ENCODE measurements at places on chromosomes 3 and 15.

DNA sequence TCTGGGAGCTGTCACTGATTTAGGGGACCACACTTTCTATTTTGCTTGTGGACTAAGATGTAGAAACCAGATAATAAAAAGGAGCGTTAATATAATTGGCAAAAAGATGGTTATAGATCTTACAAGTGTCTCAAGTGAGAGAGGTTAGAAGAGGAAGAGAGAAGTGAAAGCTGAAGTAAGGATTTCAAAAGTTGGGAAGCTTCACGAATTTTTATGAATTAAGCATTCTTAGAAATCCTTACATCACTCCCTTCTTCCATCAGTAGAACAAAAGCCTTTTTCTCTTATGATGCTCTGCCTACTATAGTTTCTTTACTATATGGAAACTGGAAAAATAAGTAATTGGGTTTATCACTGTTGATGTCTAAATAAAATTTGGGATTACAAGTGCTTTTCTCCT, 146.5 kb downstream of the FNDC3B start:
- no peak for DNase-seq

DNA sequence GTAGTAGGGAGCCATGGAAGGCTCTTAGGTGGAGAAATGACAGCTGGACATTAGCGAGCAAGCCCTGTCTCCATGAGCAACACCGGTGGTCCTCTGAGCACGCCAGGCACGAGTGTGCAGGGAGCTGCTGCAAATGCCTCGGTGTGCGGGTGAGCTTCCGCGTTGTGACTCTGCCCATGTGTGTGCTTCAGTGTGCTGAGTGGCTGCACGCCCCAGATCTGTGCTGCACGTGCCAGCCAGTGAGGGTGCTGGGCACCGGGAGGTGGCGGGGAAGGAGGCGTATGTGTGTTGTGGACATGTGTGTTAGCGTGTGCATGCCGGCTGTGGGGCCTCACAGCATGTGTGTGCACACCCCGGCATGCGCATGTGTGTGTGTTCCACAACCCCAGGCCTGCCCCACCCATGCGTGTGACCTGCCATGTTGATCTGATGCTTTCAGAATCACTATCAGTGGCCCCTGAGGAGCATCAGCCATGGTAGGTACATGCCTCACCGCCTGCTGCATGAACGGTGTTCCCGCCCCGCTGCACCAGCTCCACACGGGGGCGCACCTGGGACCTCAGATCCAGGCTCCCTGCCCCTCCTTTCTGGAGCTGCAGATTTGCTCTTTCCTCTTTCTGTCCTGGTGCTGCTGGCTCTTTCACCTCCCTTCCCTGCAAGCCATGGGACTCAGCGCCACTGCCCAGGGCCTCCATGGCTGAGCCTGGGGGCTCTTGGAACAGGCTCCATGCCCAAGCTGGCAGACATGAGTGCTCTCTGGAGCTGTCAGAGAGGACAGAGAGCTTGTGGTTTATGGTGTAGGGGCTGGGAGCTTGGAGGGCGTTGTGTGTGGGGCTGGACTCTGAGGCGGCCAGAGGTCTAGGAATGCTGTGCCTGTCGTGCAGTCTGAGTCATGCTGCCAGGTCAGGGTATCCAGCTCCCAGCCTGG, 169.4 kb downstream of the TBC1D2B start:
- DNase-seq: peak; percentile 83

DNA sequence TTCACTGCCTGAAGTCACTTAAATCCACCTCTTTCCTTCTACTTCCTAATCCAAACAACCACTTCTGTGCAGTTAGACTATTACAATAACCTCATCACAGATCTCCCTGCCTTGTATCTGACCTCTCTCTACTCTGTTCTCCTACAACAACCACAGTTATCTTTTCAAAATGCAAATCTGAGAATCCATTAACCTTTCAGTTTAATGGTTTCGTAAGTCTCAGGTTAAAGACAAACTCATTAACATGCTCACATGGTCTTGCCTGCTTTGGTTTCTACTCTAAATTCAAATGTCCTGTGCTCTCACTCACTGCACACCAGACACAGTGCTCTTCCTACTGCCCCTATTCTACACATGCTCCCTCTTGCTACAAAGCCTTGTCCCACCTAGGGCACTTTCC, 406.5 kb upstream of the THBS1 start:
- DNase-seq: no peak

DNA sequence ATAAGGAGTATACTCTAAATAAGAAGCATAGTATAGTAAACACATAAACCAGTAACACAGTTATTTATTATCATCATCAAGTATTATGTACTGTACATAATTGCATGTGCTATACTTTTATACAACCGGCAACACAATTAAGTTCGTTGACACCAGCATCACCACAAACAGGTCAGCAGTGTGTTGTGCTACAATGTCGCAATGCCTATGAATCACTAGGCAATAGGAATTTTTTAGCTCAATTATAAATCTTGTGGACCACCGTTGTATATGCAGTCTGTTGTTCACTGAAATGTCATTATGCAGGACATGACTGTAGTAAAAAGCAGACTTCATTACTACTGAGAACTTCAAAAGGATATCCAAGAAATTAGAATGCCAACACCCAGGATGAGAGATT, 177.0 kb downstream of the PDCD6IP start:
- no peak for DNase-seq

DNA sequence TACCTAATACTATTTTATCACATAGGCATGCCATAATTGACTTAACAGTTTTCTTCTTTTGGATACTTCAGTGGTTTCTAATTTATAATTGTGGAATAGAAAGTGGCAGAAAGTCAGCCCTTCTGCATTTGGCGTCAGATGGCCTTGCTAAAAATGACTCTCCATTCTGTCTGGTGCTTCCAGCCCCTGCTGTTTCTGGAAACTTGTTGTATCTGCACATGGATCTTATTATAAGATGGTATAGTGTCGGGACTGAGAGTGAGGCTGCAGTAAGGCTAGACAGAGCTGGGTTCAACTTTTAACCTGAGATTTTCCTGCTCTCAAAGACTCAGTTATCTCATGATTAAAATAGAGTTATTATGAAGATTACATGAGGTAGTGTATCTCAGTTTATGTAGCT, 74.8 kb upstream of the WDR72 start:
- no peak for DNase-seq

GRCh38 chr15:31606931-31607497, 280.4 kb downstream of the KLF13 start:
- DNase-seq: no peak

GRCh38 chr15:60804986-60805949, 326.3 kb upstream of the ICE2 start:
- no peak for DNase-seq

DNA sequence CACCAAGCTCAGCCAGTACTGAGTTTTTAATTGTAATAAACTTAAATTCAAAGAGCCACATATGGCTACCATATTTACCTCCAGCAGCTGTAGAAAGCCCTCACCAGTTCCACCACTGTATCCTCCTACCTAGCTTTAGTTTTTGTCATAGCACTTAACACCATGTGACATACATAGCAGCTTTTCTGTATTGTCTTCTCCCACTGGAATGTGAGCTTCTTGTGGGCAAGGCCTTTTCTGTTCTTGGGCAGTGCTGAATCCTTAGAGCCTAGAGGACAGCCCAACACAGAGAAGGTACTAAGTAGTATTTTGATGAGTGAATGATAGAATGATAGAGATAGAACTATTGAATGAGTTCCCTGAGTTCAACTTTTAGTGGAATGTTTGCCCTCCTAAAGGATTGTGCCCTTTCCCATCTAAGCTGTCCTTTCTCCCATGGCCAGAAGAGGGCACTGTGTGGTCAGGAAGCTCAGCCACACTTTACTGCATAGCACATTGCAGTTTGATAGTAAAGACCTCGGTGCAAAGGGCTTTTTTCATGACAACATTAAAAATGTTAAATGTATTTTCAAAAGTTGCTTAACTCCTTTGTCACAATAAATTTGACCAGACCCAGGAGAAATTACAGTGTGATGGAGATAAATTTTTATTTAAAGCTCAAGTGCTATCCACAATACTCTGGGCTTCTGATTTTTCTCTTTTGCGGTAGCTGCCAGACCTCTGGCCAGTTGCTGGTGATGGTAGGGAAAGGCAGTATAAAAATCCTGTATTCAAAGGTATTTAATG, 115.8 kb downstream of the GHSR start:
- peak; percentile 71 for DNase-seq

- no peak for DNase-seq
These were observed 145.2 kb downstream of the DOCK3 start for GRCh38 chr3:50819882-50820281.

Data from activated CD8-positive, alpha-beta memory T cell treated with anti-CD3 and anti-CD28 coated beads for 24 hours (primary cell).